ENCODE measurements at places on chromosomes 16 and 17.

DNA sequence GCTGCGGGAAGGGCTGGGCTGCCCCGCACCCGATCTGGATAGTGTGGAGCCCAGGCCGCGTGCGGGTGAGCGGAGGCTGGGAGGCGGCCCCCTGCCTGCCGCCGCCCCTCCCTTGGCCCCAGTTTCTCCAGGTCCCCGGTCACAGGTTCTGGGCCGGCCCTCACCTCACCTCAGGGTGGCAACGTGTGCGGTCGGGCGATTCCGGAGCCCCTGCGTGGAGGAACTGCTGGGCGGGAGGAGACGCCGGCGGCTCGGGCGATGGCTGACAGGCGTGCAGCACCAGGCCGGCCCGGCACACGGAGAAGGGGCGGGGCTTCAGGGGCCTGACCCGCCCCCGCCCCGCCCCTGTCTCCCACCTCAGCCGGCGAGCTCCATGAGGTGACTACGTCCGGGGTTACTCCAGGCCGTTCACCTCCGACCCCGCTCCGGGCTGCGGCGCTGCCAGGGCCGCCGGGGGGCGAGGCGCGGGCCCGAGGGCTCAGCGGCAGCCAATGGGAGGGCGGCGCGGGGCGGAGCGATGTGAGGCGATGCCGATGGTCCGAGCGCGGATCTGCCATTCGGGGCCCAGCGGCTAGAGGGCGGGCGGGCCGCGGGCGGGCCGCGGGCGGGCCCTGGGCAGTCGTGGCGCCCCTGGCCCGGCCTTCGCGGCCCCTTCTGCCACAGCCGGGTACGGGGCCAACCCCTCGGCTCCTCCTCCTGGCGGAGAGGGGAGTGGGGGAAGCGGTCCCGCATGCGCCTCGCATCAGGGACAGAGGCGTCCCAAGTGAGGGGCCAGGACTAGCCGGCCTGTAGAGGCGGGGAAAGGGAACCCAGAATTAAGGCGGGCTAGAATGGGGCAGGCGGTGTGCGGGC is 16.7 kb upstream of the C17orf78 start:
- peak; percentile 91 for DNase-seq

DNA sequence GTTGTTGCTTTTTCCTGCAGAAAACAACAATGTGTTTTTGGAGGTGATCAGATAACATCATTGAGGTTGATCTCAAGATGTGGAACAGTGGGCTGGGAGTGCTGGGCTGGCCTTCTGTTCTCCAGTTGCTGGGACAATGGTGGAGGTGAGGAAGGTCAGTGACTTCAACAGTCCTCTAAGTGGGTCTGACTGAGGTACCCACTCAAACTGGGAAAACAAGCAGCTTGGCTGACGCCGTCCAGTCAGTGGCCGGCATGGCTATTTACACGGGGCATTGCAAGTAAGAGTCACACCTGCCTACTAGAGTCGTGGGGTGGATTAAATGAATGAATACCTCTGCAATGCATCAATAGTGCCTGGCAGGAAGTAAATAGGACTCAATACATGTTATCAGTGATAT is 386.7 kb upstream of the ZFHX3 start:
- DNase-seq = no peak

DNA sequence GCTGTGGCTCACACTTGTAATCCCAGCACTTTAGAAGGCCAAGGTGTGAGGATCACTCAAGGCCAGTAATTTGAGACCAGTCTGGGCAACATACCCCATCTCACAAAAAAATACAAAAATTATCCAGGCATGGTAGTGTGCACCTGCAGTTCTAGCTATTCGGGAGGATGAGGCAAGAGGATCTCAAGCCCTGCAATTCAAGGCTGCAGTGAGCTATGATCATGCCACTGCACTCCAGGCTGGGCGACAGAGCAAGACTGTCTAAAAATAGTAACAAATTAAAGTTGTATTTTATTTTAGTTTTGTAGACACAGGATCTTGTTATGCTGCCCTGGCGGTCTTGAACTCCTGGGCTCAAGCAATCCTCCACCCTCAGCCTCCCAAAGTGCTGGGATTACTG is 18.2 kb downstream of the USP31 start:
- DNase-seq = no peak

- DNase-seq = no peak
These were observed 26.4 kb upstream of the CACNG1 start for GRCh38 chr17:67017910-67018309.

DNA sequence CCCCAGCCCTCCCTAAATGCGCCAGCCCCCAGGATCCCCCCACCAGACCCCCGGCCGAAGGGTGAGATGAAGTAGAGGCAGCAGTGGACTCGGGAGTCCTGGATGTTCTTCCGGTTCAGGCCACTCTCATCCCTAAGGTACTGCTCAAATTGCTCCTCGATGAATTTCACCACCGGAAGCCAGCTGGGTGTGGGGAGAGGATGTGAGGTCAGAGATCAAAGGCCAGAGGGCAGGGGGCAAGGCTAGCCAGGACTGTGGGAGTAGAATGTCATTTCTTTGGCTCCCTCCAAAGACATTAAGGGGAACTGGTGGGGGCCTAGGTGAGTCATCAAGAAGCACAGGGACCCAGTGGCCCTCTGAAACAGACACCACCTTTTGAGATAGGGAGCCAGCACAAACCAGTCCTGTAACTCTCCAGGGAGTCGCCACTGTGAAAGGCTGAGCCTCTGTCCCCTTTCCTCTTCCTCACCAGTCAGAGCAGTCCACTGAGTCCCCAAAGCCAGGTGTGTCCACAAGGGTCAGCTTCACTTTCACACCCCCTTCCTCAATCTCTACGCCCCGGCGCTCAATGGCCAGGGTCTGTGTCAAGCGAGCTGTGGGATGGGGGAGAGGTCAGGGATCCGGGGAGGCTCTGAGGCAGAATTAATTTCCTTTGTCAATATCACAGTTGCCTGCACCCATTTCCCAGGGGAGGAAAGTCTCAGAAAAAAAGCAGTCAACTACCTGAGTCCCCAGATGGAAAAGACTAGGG is 895 bp downstream of the SEPTIN1 start:
- no peak for DNase-seq

GRCh38 chr16:87384162-87384874 is 742 bp upstream of the FBXO31 start:
- DNase-seq = peak; percentile 61

DNA sequence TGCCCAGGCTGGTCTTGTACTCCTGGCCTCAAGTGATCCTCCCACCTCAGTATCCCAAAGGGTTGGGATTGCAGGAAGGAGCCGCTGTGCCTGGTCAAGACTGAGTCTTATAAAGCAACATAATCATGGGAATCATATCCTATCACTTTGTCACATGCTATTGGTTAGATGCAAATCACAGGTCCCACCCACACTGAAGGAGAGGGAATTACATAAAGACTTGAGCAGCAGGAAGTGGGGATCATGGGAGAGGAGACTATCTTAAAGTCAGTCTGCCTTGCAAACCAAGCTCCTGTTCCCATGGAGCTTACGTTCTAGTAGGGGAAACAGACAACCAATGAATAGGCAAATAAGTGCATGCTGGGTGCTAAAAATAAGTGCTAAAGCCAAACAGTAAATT is 28.3 kb upstream of the TENT4B start:
- no peak for DNase-seq

DNA sequence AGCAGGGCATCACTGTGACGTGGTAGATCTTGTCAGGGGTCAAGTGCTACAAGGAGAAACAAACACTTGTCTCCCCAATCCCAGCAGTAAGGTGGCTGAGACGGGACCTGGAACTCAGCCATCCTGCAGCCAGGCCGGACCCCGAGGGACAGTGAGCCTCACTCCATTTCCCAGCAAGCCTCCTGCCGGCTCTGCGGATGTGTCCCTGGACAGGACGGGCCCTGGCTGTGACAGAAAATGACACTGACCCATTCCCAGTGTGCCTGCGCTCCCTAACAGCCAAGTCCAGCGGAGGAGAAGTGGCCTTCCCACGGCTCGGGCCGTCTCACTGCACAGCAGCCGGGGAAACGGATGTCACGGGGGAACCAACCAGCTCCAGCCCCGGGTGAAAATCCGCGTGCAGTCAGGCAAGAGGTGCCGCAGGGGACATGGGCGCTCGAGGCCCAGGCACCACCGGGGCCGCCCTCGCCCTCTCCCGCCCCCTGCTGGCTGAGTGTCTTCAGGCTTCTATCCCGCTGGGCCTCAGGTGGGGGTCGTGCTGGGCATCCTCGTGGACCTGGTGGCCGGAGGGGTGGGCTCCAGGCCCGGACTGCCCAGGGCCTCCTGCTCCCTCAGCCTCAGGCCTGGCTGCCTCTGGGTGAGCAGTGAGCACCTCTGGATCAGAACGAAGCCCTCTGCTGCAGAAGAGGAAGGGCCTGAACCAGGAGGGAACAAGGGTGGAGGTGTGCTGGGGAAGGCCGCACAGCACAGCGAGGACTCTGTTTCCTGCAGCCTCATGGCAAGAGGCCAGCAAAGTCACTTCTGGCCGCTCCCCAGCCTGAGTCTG is 6.7 kb downstream of the HAGHL start:
- no peak for DNase-seq

DNA sequence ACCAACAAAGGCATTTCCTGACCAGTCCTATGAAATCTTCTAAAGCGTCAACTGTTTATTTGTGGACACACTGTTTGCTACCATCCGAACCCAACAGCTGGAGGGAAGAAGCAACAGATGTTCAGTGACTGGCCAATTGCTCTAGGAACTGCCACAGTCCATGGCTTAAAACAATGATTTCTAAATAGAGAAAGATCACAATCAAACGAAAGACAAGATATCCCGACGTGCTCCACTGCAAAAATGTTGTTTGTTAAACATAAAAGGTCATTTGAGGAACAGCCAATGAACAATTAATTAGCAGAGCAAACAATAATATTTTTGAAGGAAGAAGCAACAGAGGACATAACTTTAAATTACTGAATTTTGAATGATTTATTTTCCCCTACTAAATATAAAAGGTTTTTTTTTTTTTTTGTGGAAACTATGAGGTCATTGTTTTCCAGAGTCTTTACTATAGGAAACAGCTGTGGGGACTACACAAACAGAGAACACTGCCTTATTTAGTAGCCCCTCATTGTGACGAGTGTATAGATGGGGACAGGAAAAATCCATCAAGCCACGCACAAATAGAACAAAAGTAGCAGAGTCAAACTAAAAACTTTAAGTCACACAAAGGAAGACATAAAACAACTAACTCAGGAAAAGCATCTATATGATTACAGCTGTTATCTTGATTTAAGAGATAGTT is 17.2 kb downstream of the USP31 start:
- no peak for DNase-seq

- DNase-seq = no peak
These were observed 510.6 kb downstream of the CDH13 start for GRCh38 chr16:83137326-83137781.

GRCh38 chr17:45972531-45972930 is 26.5 kb upstream of the STH start:
- no peak for DNase-seq

- DNase-seq = no peak
These were observed 172.4 kb upstream of the GSE1 start for GRCh38 chr16:85440744-85441143.

GRCh38 chr17:79539944-79540705 is 70.7 kb downstream of the RBFOX3 start:
- no peak for DNase-seq

DNA sequence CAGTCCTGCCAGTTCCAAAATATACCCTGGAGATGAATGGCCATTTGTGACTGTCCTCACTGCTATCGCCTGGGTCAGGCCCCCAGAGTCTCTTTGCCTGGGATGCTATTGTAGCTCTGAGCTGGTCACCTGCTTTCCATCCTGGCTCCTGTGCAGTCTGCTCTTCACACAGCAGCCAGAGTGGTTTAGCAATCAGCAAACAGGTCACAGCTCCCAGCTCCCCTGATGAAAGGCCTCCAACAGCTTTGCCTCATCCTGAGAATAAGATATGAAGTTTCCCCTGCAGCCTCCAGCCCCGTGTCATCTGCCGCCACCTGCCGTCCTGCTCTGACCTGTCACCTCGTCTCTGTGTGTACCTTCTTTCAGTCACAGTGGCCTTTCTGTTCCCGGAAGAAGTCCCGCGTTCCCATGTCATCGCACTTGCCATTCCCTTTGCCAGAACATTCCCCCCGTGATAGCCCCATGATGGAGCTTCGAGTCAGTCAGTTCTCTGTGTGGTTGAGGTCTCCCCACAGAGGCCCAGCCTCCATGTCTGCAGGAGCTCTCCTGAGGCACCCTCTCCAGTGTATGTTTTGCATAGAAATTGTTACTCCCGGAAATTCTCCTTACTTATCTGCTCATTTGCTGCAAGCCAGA is 281.5 kb downstream of the SNX29 start:
- DNase-seq = no peak

GRCh38 chr17:73550556-73550955 is 93.7 kb downstream of the SDK2 start:
- no peak for DNase-seq

DNA sequence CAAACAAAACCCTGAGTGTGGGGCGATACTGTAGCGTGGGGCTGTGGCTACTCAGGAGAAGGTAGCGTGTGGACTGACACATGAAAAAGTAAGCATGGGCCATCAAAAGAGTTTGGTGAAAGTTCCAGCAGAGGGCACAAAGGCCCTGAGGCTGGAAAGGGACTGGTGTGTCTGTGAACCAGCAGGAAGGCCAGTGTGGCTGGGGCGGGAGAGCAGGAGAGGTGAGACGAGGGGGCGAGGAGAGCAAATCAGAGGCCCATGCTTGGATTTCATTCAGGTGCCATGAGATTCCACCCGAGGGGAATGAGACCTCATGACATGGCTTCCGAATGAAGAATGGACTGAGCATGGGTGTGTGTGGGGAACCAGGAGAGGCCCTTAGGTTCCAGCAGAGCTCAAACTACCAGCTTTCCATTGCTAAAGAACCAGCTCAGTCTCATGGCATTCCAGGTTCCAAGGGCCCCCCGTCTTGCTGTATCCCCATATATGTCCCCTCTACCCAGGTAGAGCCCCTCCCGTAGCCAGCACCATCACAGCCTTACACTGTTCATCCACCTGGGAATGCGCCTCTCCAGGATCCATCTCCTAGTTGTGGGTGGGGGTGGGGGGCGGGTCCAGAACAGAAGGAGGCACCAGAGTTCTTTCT is 31.1 kb downstream of the TRPV2 start:
- no peak for DNase-seq

- peak; percentile 100 for DNase-seq
These were observed 25.4 kb downstream of the DNAJA2 start for GRCh38 chr16:46947900-46948547.

- DNase-seq = no peak
These were observed 3.5 kb downstream of the ATP2A3 start for GRCh38 chr17:3960764-3961163.

DNA sequence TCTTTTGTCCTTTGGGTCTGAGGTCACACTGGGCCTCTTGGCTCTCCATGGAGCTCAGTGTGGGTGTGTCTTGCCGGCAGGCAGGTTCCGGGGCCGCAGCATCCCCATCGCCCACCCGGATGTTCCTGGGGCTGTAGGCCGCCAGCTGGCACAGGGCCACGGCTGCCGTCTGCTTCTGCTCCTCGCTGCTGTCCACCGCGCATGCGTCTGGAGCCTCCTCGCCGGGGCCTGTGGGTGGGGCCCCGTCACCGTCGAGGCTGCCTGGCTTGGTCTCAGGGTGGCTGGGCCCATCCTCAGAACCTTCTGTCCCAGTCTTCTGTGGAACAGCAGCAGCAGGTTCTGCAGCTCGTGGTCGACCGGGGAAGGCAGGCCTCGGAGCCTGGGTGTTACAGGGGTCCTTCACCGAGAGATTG is 9.6 kb downstream of the ZNF750 start:
- DNase-seq = no peak

GRCh38 chr17:17053446-17054379 is 11.5 kb downstream of the MPRIP start:
- no peak for DNase-seq

- DNase-seq = no peak
These were observed 16.1 kb downstream of the ARSG start for GRCh38 chr17:68307443-68307842.
